AG08395 (cell line): ENCODE measurements at places on chromosomes 6 and 20.

DNA sequence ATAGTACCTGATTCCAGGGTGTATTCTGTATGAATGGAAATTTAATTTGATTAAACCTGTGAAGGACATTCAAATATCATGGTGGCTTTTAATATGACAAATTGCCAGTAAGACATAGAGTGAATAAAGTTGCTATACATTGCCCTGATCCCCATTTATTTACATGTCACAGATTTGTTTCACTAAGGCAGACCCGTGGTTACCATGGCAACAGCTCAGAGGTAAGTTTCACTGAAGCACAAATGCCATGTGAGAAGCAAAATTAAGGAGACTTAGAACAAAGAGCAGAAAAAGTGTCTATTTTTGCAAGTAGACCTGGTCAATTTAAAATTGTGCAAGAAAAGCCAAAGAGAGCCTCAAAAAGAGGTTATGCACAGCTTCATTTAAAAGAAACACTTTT lies 63.7 kb downstream of the PXDC1 start:
- DNase-seq = no peak

- DNase-seq = no peak
These were observed 43.4 kb downstream of the DLGAP4 start for GRCh38 chr20:36349384-36350170.

DNA sequence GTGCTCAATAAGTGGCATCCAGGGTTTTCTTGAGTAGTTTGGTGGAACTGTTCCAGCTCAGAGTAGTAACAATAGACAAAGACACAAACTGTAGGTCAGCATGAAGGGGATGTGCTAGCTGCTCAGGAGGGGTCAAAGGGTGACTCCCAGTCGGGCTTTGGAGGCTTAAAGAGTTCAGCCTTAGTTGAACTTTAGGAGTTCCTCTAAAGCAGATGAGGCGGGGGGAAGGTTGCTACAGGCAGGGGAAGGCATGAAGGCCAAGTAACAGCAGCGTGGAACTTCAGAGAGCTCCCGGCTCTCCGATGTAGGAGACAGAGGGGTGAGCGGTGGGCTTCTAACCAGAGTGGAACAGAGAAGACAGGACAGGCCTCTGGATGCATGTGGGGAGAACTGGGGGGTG lies 115.5 kb upstream of the CD93 start:
- DNase-seq = no peak

DNA sequence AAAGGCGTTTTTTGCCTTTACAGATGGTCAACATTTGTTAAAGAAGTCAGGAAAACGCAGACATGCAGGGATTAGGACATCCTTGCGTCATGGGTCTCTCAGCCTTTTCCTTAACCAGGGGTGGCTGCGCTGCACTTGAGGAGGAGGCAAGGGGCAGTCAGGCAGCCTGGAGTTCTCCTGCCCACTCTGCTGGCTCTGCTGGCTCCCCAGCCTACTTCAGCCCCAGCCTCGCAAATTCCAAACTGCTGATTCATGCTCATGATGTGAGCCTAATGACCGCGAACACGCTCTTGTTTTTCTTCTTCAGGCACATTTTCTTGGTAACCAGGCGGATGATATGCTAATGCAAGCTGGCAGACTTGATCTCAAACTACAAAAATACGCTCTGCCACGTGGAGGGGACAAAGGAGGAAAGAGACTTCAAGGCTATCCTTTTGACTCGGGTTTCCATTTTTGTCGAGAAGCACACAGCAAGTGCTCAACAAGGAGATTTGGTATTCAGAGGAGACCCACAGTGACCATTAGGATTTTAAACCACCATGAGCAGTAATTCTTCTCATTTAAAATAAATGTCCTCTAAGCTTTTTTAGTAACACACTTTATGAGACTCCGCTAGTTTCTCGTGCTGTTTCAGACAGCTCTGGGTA lies 290.3 kb upstream of the STXBP5 start:
- peak; percentile 90 for DNase-seq

DNA sequence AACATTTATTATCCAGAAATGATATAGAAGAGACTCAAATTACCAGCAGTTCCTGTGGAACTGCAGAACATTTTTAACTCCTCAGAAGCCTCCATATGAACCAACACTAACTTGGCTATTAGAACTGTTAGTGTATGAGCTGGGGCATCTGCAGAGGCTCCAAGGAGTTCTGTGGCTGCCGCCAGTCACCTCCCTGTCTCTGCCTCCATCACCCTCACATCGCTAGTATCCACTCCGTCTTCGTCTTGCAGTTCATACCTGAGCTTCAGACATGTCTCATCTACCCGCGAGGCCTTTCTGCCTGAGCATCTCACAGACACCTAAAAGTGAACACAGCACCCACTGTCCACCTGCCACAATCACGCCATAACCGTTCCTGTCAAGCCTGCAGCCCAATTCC lies 89.5 kb upstream of the CST7 start:
- no peak for DNase-seq

DNA sequence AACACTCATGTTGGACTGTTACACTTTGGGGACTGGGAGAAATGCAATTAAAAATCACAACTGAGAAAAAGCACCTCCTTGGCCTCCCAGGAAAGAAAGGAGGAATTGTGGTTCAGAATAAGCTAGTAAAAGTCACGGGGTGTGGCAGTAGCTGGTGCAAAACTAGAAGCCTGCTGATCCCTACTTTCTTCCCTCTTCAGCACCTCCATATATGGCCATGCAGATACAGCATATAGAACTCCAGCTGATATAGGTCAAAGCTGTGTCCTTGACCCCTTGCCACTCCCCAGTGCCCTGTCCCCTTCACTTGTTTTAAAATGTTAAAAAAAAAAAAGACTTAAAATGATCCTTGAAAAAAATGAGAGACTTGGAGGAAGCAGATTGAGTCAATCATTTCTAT lies 5.5 kb upstream of the FLRT3 start:
- DNase-seq = no peak

- DNase-seq = peak; percentile 55
These were observed 39.5 kb downstream of the ELOVL5 start for GRCh38 chr6:53309059-53309900.

GRCh38 chr20:4411744-4412143 lies 310.0 kb upstream of the PRND start:
- no peak for DNase-seq

GRCh38 chr6:24720604-24721460 lies 1.9 kb upstream of the C6orf62 start:
- peak; percentile 99 for DNase-seq

GRCh38 chr20:17470521-17470920 lies 60.7 kb downstream of the BFSP1 start:
- no peak for DNase-seq

DNA sequence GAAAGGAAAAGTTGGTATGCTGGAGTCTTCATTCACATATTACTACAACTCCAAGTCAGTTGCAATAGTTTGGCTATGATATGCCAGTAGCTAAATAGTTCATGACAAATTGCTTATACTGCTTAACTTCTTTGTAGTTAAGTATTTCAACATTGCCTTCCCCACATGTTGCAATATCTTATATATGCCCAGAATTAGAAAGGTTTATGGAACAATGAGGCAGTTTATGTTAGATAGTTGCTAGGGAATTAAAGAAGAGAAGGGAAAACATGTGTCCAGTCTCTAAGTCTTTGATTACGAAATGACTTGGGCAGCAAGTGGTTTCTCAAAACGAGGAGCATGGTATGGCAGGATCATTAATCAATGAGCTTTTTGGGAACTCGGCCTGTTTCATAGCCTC lies 145.8 kb downstream of the PLCB4 start:
- DNase-seq = peak; percentile 66

- DNase-seq = peak; percentile 12
These were observed 644 bp downstream of the MAD2L1BP start for GRCh38 chr6:43636308-43636659.

DNA sequence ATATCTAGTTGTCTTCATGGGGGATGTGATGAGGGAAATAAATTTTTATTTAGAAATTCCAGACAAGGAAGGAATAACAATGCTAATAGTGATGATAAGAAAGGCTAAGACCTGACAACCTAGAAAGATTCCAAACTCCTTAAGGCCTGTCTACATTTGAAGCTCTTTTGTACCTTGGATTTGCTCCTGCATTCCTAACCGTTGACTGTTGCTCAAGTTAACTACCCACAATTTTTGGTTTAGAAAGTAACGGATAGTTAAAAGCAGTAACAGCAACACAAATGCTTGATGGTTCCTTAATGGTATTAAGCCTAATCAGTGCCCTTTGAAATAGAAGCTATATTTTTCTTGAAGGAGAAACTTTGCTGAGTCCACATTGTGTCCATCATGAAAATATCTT lies 52.9 kb downstream of the TRMT11 start:
- peak; percentile 10 for DNase-seq
